ENCODE measurements at places on chromosomes 7 and 10. TPM values are rescaled to one million over a fixed set of nuclear protein-coding genes. Genes with fewer than 3 reads are reported as not detected.

CXCL12 gene
- 420 TPM for polyA plus RNA-seq

PPP1R3C gene
- 37.8 TPM for polyA plus RNA-seq

ADARB2 gene
- 1.5 TPM for polyA plus RNA-seq

SPDYE5 gene
- polyA plus RNA-seq = 5.0 TPM

PVRIG gene
- polyA plus RNA-seq = 6.6 TPM

C10orf95 gene
- polyA plus RNA-seq = 2.3 TPM

OR2A42 gene
- polyA plus RNA-seq = 0.98 TPM

SFMBT2 gene
- 7.0 TPM for polyA plus RNA-seq

GRM8 gene
- 8.1 TPM for polyA plus RNA-seq

CUZD1 gene
- 1.6 TPM for polyA plus RNA-seq

SPAM1 gene
- polyA plus RNA-seq = not detected

GPR146 gene
- polyA plus RNA-seq = 3.2 TPM

WDFY4 gene
- polyA plus RNA-seq = 0.67 TPM

HOGA1 gene
- 63.7 TPM for polyA plus RNA-seq

AKR1C8 gene
- polyA plus RNA-seq = 0.09 TPM

GHRHR gene
- polyA plus RNA-seq = 0.15 TPM

IGF2BP3 gene
- polyA plus RNA-seq = 79.2 TPM

TNS3 gene
- polyA plus RNA-seq = 88.6 TPM

SAMD9L gene
- polyA plus RNA-seq = 4.4 TPM

GPC2 gene
- polyA plus RNA-seq = 14.0 TPM

VIPR2 gene
- 3.0 TPM for polyA plus RNA-seq

COL26A1 gene
- polyA plus RNA-seq = 22.3 TPM

ANKRD1 gene
- polyA plus RNA-seq = 0.82 TPM

WAPL gene
- polyA plus RNA-seq = 43.7 TPM

PAX4 gene
- polyA plus RNA-seq = not detected

RPEL1 gene
- polyA plus RNA-seq = 0.14 TPM

CFAP70 gene
- 11.9 TPM for polyA plus RNA-seq

TMEM243 gene
- 42.7 TPM for polyA plus RNA-seq

IQUB gene
- polyA plus RNA-seq = 7.3 TPM

AS3MT gene
- polyA plus RNA-seq = 18.7 TPM

CHST12 gene
- 13.6 TPM for polyA plus RNA-seq

PRPS1L1 gene
- polyA plus RNA-seq = not detected

TMEM225B gene
- 2.7 TPM for polyA plus RNA-seq

HABP2 gene
- 0.58 TPM for polyA plus RNA-seq

CALML3 gene
- polyA plus RNA-seq = 0.11 TPM

EVX1 gene
- 0.09 TPM for polyA plus RNA-seq

CEP55 gene
- polyA plus RNA-seq = 18.2 TPM

PRKAG2 gene
- 59.8 TPM for polyA plus RNA-seq

NACAD gene
- polyA plus RNA-seq = 9.4 TPM

CLCN1 gene
- polyA plus RNA-seq = 0.20 TPM

EN2 gene
- 0.42 TPM for polyA plus RNA-seq

NAMPT gene
- 38.4 TPM for polyA plus RNA-seq

INHBA gene
- polyA plus RNA-seq = 5.6 TPM

PHKG1 gene
- polyA plus RNA-seq = 3.0 TPM

ZNRF2 gene
- polyA plus RNA-seq = 16.5 TPM

ANKRD22 gene
- polyA plus RNA-seq = not detected

NUP205 gene
- 68.3 TPM for polyA plus RNA-seq

TMEM130 gene
- polyA plus RNA-seq = 5.0 TPM

CAV2 gene
- 31.6 TPM for polyA plus RNA-seq

CALCR gene
- 1.0 TPM for polyA plus RNA-seq

ADRB1 gene
- polyA plus RNA-seq = 0.08 TPM

OR2A5 gene
- polyA plus RNA-seq = not detected

ITPRID1 gene
- polyA plus RNA-seq = not detected

FFAR4 gene
- not detected for polyA plus RNA-seq

Data from renal cortex interstitium (tissue), 15 donors.